Sigmoid colon (tissue), 7 donors: ENCODE measurements at places on chromosomes 12 and 14. TPM values are rescaled to one million over a fixed set of nuclear protein-coding genes. Genes with fewer than 3 reads are reported as not detected.
A peak's percentile ranks its signal among the peaks of the same experiment; 100 is the strongest.

DNA sequence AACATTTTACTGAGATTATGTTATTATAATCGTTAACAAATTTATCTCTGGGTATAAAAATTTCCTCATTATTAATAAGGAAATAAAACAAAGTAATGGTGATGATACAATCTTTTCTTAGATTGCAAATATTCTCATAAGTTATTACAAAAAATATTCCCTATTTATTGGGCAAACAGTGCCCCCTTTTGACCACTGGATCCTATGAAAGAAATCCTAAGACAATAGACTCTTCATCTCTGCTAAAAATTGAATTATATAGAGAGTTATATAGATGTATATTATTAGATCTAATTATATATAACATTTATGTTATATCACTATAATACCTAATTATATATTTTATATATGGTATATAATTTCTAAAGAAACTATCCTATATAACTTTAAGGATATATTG, 94.2 kb upstream of the FGD4 start:
- no peak overlapping the region for H3K4me3 ChIP-seq
- H3K36me3 ChIP-seq = peaks cover 10% of the 10 kb centered on the region
- no peaks in the 10 kb centered on the region for H3K4me1 ChIP-seq
- no peak for DNase-seq
- H3K27me3 ChIP-seq = no peaks in the 10 kb centered on the region
- H3K27ac ChIP-seq = no peak overlapping the region

GRCh38 chr12:111458546-111459172, 52.9 kb downstream of the SH2B3 start:
- H3K4me1 ChIP-seq = peaks cover 24% of the 10 kb centered on the region
- H3K4me3 ChIP-seq = no peak overlapping the region
- no peaks in the 10 kb centered on the region for H3K27me3 ChIP-seq
- peaks cover 17% of the 10 kb centered on the region for H3K36me3 ChIP-seq

Gene TEX52
- not detected for total RNA-seq

DNA sequence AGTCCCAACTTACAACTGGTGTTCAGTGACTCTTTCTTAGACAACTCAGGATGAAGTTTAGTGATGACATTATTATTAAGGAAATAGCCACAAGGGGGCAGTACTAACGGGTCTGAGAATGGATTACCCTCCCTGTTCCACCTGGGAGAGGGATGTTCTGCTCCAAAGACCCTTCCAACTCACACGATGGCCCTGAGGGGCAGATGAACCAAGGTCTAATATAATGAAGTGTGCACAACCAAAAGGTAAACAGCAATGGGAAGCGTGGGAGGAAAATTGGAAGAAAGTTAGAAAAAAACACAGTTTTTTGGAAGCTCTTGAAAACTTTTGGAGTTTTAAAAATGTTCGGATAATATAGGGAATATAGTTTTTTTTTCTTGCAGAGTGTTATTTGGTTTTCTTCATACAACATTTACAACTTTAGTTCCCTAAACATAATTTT, 24.0 kb downstream of the FGF6 start:
- no peaks in the 10 kb centered on the region for H3K4me1 ChIP-seq
- H3K4me3 ChIP-seq = no peak overlapping the region
- no peak for DNase-seq
- H3K36me3 ChIP-seq = no peaks in the 10 kb centered on the region
- no peak overlapping the region for H3K27ac ChIP-seq

DNA sequence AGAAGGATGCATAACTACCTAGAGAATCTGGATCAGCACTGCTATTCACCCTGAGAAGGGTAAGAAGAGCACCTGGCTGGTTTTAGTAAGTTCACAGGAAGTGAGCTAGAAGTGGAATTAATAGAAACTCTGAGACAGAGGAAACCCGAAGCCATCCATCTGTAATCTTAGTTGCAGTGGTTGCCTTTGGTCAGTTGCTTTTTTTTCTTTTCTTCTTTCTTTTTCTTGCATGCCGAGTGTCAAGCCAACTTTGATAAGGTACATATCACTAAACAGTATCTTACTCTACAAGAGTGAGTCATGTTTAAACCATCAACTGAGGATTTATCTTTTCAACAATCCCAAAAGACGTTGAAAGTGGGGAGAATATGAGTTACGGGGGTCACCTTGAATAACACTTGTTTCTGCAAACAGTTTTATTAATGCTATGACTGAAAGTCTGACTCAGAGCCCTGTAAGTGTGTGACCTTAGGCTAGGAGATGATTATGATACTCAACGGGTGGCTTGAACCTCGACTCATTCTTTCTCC, 26.7 kb downstream of the C12orf75 start:
- H3K4me1 ChIP-seq = no peaks in the 10 kb centered on the region
- H3K27me3 ChIP-seq = no peaks in the 10 kb centered on the region
- no peak overlapping the region for H3K4me3 ChIP-seq
- no peak for DNase-seq

GRCh38 chr12:113136128-113136989, 798 bp upstream of the RASAL1 start:
- H3K4me3 ChIP-seq = no peak overlapping the region
- peaks cover 53% of the 10 kb centered on the region for H3K27me3 ChIP-seq
- no peaks in the 10 kb centered on the region for H3K4me1 ChIP-seq
- DNase-seq = no peak

DNA sequence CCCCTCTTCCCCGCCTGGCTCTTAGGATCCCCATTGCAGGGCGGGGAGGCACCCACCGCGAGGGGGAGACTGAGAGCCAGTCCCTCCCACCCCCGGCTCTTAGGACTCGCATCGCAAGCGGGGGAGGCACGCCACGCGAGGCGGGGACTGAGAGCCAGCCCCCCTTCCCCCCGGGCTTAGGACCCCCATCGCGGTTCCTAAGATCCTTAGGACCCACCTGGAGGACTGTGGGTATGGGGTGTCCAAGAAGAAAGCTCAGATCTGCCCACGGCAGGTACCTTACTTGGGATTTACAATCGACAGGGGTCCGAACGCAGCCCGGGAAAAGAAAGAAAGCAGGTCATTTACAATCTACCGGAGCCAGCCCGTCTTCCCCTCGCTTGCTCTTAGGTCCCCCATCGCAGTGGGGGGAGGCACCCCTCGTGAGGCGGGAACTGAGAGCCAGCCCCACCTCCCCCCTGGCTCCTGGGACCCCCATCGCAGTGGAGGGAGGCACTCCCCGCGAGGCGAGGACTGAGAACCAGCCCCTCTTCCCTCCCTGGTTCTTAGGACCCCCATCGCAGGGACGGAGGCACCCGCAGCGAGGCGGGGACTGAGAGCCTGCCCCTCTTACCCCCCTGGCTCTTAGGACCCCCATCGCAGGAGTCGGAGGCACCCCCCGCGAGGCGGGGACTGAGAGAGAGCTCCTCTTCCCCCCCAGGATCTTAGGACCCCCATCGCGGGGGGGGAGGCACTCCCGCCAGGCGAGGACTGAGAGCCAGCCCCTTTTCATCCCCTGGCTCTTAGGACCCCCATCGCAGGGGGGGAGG, 43.7 kb downstream of the DDX11 start:
- no peak for DNase-seq
- no peaks in the 10 kb centered on the region for H3K27me3 ChIP-seq
- H3K4me1 ChIP-seq = peaks cover 33% of the 10 kb centered on the region
- no peaks in the 10 kb centered on the region for H3K36me3 ChIP-seq
- no peak overlapping the region for H3K27ac ChIP-seq
- H3K4me3 ChIP-seq = peak overlapping the region; percentile 32

- H3K36me3 ChIP-seq = no peaks in the 10 kb centered on the region
- H3K4me3 ChIP-seq = peak within 1 kb of the TSS; percentile 78
- peak within 1 kb of the TSS; percentile 97 for H3K27ac ChIP-seq
- no peaks in the 10 kb centered on the region for H3K27me3 ChIP-seq
- H3K4me1 ChIP-seq = peaks cover 60% of the 10 kb centered on the region
Observed at GRCh38 chr14:99603471-99604277, at the start of gene CCDC85C. TSS of gene CCDC85C (minus strand) at chr14:99604207. CDS start at chr14:99603959, 248 bp downstream.

DNA sequence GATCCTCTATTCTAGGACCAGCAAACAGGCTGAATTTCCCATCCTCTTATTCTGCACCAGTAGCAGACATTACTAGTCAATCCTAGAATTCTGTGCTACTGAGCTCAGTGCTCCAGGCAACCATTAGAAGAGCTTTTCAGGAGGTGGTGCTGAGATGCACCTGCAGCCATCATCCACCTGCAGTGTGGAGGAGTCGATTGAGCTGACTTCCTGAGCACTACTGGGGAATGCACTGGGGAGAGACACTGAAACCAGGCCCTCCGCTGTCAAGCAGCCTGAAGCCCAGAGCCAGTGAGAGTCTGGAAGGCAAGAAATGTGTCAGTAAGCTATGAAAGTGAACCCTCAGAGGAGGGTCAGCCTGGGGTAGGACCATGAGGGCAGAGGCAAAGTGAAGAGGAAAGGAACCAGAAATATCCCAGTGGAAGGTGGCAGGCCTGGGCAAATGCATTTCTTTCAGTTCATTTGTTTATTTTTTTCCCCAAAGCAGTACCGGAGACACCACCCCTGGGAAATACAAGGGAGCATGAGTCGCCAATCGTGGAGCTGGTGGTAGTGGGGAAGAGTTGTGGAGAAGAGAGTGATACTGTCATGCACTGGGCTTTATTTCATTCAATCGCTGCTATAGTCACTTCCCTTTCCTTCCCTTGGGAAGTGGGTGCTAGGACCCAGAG, 23.0 kb upstream of the SERPINA4 start:
- no peaks in the 10 kb centered on the region for H3K36me3 ChIP-seq
- H3K27ac ChIP-seq = no peak overlapping the region
- H3K4me3 ChIP-seq = no peak overlapping the region
- H3K4me1 ChIP-seq = no peaks in the 10 kb centered on the region

DNA sequence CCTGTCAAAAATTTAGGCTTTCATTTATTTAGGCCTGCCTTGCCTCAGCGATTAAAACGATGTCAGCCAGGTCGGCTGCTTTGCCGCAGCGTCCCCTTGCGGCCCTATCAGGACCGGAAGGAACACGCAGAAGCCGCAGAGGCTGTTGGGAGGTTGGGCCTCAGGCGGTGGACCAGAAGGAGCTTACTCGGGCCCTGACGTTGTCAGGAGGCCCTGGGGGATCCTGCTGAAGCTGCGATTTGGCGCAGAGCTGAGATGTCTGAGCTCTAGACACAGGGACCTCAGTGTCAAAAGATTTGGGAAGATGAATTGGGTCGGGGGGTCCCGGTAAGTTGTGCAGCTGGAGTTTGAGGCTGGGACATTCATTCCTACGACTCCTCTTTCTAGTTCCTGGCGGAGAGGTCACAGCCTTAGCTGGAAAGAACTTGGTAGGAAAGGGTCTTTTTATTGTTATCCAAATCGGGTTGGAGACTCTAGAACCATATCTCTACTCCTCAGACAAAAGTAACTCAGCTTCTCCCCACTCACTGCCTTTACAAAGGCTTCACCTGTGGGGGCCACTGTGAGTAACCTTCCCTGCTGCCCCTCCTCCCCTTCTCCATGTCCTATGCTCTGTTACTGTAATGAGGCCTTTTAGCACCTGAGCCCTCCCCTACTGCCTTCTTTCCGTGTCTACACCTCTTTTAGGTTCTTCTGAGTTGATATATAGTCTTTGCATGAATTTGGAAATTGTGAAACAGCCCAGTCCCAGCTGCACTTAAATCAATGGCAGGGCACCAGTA, 6.6 kb upstream of the ABCD2 start:
- no peaks in the 10 kb centered on the region for H3K36me3 ChIP-seq
- DNase-seq = no peak
- H3K27me3 ChIP-seq = no peaks in the 10 kb centered on the region
- no peak overlapping the region for H3K4me3 ChIP-seq

DNA sequence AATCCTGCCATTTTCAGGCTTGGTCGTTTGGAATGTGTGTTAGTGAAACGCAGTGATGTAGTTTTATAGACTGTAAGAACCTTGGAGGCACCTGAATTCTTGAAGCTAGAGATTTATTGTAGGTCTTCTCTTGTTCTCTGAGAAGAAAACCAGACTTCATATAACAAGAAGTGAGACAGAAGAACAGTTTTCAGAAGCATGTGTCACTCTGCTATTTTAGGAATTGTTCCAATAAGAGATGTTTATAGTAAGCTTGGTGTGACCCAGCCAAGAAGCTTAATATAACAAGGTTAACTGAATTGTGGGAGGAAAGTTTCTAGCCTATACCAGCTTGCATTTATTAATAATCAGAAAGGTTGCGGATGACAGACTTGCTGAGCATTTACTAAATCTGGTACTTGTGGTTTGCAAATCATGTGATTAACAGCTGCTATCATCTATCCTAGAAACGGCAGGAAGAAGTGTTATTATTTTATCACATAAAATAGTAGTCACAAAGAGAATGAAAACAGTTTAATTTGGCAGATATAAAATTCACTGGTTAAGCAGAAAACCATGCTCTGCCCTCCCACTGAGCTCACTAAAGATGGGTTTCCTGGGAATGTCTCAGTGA, 49.2 kb upstream of the BCAT1 start:
- H3K4me1 ChIP-seq = peaks cover 18% of the 10 kb centered on the region
- H3K27me3 ChIP-seq = no peaks in the 10 kb centered on the region
- H3K27ac ChIP-seq = peak overlapping the region; percentile 9
- no peaks in the 10 kb centered on the region for H3K36me3 ChIP-seq
- no peak for DNase-seq

Gene OASL
- total RNA-seq = under 0.01 TPM

GRCh38 chr14:68667313-68667791, 125.5 kb downstream of the ZFP36L1 start:
- H3K4me1 ChIP-seq = peaks cover 99% of the 10 kb centered on the region
- no peaks in the 10 kb centered on the region for H3K36me3 ChIP-seq
- no peak overlapping the region for H3K4me3 ChIP-seq
- peak overlapping the region; percentile 88 for H3K27ac ChIP-seq
